ENCODE measurements at places on chromosomes 7 and 10.

GRCh38 chr10:63522277-63522687 is 1.1 kb downstream of the REEP3 start:
- peak overlapping the region; percentile 89 for H3K27ac ChIP-seq
- H3K27me3 ChIP-seq = no peaks in the 10 kb centered on the region
- H3K4me1 ChIP-seq = peaks cover 27% of the 10 kb centered on the region
- H3K4me3 ChIP-seq = peak overlapping the region; percentile 87
- no peak for DNase-seq

DNA sequence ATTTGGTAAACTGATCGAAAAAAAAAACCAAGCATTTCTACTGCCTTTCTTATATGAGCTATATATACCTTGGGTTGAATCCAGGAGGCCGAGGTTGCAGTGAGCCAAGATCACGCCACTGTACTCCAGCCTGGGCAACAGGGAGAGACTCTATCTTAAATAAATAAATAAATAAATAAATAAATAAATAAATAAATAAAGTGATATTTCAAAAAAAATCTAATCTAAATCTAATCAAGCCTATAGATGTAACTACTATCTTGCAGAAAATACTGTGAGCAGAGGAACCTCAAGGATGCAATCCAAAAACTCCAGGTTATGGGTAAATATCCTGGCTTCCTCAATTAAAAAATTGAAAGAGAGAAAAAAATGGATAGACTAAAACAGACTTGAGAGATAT is 71.2 kb upstream of the SLF2 start:
- H3K4me3 ChIP-seq = no peak overlapping the region
- no peak overlapping the region for H3K27ac ChIP-seq

DNA sequence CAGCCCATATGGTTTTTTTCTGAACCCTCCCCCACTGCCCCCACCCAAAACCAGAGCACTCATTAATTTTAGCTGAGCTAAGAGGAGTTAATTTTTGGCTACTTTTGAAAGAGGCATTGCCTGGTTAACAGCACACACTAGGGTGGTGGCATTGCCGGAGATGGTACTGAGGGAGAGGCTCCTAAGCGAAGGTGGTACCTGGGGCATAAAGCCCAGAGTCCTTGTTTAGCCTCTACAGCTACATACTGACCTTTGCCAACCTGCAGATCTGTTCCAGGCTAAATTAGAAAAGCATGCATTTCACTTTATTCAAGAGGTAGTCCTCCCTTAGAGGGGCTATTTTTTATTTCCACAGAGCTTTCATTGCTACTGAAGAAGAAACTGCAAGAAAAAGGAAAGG is 172.8 kb upstream of the AGK start:
- H3K27ac ChIP-seq = no peak overlapping the region
- no peak overlapping the region for H3K4me3 ChIP-seq
- DNase-seq = no peak
- no peaks in the 10 kb centered on the region for H3K36me3 ChIP-seq
- no peaks in the 10 kb centered on the region for H3K4me1 ChIP-seq
- H3K27me3 ChIP-seq = peaks cover 5% of the 10 kb centered on the region

DNA sequence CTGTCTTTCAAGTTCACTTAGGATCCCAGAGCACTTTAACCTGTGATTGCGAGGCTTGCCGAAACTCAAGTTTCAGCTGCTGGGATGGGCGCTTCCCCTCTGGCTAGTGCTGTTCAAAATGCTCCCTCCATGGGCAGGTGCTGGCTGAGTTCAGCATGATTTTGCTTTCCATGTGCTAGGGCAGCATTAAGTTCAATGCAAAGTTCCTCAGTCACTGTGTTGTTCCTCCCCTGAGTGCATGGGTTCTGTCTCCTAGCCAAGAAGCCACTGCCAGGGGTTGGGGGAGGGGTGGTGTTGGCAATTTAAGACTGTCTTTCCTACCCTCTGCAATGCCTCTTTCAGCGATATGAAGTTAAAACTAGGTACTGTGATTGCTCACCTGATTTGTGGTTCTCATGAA is 56.5 kb upstream of the HELLS start:
- H3K36me3 ChIP-seq = peaks cover 27% of the 10 kb centered on the region
- H3K27me3 ChIP-seq = no peaks in the 10 kb centered on the region
- no peak overlapping the region for H3K27ac ChIP-seq
- peaks cover 14% of the 10 kb centered on the region for H3K4me1 ChIP-seq

- H3K27me3 ChIP-seq = peaks cover 2% of the 10 kb centered on the region
- DNase-seq = no peak
- H3K27ac ChIP-seq = no peak overlapping the region
- no peak overlapping the region for H3K4me3 ChIP-seq
Measured at GRCh38 chr7:55192723-55193122, 172.4 kb upstream of the LANCL2 start.

DNA sequence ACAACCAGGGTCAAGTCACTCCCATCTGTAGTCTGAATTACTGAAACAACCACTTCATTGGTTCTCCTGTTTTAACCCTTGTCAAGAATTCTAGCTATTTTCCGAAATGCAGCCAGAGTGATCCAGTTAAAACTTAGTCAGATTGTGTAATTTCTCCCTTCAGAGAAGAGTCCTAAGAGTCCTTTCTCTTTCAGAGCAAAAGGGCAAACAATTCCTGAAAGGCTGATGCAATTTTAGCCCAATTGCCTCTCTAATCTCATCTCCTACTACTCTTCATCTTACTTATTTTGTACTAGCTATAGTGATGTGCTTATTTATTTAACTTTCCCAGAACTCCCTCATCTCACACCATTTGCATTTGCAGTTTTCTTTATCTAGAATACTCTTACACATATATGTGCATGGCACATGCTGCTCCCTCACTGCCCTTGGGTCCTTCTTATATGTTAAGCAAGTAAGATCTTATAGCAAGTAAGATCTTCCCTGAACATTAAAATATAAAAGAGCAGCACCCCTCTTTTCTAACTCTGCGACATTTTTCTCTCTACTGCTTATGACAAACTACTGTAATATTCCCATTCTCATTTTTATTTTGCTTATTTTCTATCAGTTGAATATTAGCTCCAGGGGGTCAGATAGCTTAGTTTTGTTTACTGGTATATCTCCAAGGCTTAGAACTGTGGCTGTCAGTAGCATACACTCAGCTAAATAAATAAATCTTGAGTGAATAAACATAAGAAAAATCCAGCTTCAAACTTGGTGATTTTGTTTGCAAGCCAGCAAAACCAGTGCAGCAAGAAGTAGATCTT is 44.6 kb downstream of the HGF start:
- no peak overlapping the region for H3K27ac ChIP-seq
- H3K27me3 ChIP-seq = no peaks in the 10 kb centered on the region
- no peaks in the 10 kb centered on the region for H3K36me3 ChIP-seq
- H3K4me3 ChIP-seq = no peak overlapping the region
- DNase-seq = no peak

DNA sequence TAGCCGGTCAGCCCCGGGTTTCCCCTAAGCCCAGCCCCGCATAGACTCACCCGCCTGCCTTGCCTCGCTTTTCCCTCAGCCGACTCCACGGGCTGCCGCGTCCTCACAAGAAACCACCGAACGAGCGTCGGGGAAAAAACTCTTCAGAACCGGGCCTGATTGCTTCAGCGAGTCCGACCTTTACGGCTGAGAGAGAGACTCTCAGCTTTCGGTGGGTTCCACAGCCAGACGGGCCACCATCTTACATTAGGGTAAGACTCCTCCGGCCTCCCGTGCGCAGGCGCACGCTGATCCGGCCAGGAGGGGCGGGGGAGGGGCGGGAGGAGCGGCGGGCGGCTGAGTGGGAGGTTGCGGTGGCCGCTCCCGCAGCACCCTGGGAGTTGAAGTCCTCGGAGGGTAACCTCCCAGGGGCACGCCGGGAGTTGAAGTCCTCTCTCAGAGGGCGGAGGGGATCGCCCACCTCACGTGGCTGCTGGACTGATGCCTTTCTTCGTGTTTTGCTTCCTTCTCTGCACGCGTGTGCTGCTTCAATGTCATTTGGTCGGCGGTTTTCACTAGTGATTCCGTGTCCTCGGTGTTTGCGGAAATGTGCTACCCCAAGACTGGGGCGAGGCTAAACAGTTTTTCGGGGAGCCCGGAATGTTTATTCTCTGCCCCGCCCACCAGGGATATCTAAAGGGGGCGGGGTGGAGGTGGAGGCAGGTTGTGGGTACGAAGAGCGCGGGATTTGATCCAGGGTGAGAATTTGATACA is at the start of gene CNOT4:
Gene CNOT4, minus strand, starts transcription at position 264 of the 753 bp plus-strand sequence. CDS start 71,771 bp downstream, outside the sequence.
- peak; percentile 77 for DNase-seq
- H3K27ac ChIP-seq = no peak within 1 kb of the TSS
- no peaks in the 10 kb centered on the region for H3K27me3 ChIP-seq
- no peak within 1 kb of the TSS for H3K4me3 ChIP-seq
- no peaks in the 10 kb centered on the region for H3K36me3 ChIP-seq

DNA sequence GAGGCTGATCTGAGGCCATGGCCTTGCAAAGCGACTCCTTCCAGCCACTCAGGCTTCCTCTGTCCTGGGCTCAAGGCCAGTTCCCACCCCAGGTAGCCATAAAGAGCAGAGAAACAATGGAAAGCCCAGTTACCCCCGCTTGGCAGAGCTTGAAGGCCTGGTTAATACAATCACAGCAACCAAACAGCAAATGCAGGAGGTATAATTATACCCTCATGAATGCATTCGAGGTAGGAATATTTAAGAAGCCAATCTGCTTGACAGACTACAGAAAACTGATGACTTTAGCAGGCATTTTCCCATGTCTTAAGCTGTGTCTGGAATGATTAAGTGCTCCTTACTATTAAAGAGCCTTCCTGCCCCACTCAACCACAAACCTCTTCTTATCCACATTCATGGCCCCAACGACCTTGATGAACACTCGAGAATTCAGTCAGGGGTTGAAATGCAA is 114.1 kb upstream of the MACROH2A2 start:
- no peak overlapping the region for H3K27ac ChIP-seq
- no peaks in the 10 kb centered on the region for H3K36me3 ChIP-seq
- no peaks in the 10 kb centered on the region for H3K4me1 ChIP-seq
- H3K27me3 ChIP-seq = peaks cover 4% of the 10 kb centered on the region

GRCh38 chr7:47596502-47597202 is 14.7 kb upstream of the TNS3 start:
- no peak overlapping the region for H3K4me3 ChIP-seq
- no peaks in the 10 kb centered on the region for H3K27me3 ChIP-seq
- no peak overlapping the region for H3K27ac ChIP-seq
- H3K4me1 ChIP-seq = peaks cover 20% of the 10 kb centered on the region

GRCh38 chr10:84179059-84179710 is 5.6 kb downstream of the GPR15LG start:
- DNase-seq = peak; percentile 72
- H3K27ac ChIP-seq = no peak overlapping the region
- H3K36me3 ChIP-seq = no peaks in the 10 kb centered on the region
- H3K27me3 ChIP-seq = no peaks in the 10 kb centered on the region
- H3K4me1 ChIP-seq = peaks cover 4% of the 10 kb centered on the region

DNA sequence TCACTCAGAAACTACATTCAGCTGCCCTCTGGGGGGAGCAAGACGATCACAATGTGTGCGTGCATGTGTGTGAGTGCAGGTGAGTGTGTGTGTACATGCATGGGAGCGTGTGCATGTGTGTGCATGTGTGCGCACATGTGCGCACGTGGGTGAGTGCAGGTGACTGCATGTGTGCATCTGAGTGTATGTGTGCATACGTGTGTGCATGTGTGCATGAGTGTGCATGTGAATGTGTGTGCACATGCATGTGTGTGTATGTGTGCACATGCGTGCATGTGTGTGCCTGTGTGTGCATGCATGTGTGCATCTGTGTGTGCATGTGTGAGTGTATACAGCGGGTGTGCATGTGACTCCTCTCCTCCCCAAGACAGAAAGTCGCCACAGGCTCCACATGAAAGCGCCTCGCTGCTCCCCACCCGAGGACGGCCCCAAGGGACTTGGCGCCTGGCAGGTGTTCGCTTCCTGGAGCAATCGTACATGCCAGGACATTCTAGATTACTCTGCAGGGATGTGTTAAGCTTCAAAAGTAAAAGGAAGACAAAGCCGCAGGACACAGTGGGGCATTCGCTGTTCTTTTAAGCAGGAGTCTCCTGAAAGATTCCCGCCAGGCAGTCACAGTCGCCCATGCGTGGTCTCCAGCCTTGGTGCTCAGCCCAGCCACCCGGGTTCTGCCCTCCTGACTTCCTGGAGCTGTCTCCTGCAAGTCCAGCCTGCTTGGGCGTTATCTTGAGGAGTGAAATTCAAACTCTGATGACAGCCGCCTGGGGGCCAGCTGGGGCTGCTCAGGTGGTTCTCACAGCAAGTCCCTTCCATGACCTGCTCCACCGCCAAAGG is 42.0 kb upstream of the ADGRA1 start:
- no peaks in the 10 kb centered on the region for H3K36me3 ChIP-seq
- H3K4me3 ChIP-seq = no peak overlapping the region
- no peaks in the 10 kb centered on the region for H3K4me1 ChIP-seq
- H3K27ac ChIP-seq = no peak overlapping the region

DNA sequence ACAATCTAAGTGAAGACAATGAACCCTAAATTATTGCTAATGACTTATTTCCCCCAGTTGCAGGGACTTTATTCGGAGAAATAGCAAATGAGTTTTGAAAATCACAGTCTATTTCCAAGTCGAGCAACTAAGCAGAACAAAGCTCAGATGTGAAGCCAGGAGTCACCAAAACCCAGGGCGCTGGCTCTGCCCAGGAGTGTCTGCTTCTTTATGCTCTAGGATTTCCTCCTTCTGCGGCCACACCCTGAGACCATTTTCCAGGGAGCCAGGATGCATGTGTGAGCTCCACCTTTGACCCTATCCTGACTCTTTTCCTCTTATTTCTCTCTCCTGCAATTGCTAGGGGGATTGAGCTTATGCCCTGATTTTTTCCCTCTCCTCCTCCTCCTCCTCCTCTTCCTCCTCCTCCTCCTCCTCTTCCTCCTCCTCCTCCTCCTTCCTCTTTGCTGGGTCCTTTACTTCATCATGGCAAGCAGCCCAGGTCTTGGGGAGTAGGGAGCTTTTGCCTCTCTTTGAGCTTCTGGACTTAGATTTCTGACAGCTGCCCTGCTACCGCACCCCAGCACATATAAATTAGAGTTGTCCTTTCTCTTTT is 234.4 kb downstream of the ARL4A start:
- no peak overlapping the region for H3K4me3 ChIP-seq
- no peaks in the 10 kb centered on the region for H3K36me3 ChIP-seq
- H3K4me1 ChIP-seq = no peaks in the 10 kb centered on the region
- DNase-seq = no peak
- no peak overlapping the region for H3K27ac ChIP-seq
- no peaks in the 10 kb centered on the region for H3K27me3 ChIP-seq

GRCh38 chr10:28722065-28722803 is 44.9 kb downstream of the BAMBI start:
- H3K4me3 ChIP-seq = no peak overlapping the region
- no peak for DNase-seq
- no peak overlapping the region for H3K27ac ChIP-seq
- H3K27me3 ChIP-seq = peaks cover 12% of the 10 kb centered on the region
- no peaks in the 10 kb centered on the region for H3K4me1 ChIP-seq

- peaks cover under 1% of the 10 kb centered on the region for H3K36me3 ChIP-seq
- H3K27ac ChIP-seq = no peak overlapping the region
- DNase-seq = no peak
- peaks cover 6% of the 10 kb centered on the region for H3K4me1 ChIP-seq
- H3K4me3 ChIP-seq = no peak overlapping the region
Measured at GRCh38 chr10:79602953-79603352, 7.8 kb upstream of the SFTPA1 start.
